ENCODE measurements at places on chromosomes 3 and 15.

DNA sequence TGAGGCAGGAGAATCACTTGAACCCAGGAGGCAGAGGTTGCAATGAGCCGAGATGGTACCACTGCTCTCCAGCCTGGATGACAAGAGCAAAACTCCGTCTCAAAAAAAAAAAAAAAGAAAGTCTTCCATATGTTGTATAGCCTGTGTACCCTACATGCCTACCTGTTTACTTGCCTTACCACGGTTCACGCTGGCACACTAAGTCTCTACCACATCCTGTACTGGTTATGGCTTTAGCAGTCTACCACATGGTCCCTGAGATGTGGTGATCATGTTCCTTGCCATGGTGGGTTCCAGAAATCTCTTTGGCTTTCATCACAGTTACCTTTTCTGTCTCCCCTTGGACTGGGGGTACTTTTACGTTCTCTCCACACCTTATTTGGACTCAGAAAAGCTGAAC is 63.8 kb upstream of the TBC1D5 start:
- no peak for DNase-seq

GRCh38 chr3:75192146-75192616 is 471.9 kb upstream of the FRG2C start:
- DNase-seq: peak; percentile 19

- no peak for DNase-seq
Observed at GRCh38 chr15:36608180-36608579, 28.8 kb downstream of the CDIN1 start.

DNA sequence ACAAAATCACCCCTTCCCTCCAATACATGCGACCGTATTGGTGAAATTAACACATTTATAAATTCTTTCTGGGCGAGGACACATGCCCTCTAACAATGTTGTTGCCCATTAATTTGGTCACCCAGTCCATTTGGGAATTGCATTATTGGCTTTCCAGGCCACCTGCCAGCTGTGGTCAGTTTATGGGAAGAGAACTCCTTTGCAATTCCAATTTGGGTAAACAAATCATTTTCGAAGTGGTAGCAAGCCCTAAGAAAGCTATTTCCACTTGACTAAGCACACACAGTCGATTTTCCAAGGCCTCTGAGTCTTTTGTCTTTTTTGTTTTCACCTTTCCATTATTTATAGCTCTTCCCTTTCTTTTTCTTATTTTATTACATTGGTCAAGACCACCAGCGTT is 362.3 kb upstream of the RGMA start:
- no peak for DNase-seq

- DNase-seq: no peak
Observed at GRCh38 chr3:71172951-71173350, 410.6 kb downstream of the FOXP1 start.

DNA sequence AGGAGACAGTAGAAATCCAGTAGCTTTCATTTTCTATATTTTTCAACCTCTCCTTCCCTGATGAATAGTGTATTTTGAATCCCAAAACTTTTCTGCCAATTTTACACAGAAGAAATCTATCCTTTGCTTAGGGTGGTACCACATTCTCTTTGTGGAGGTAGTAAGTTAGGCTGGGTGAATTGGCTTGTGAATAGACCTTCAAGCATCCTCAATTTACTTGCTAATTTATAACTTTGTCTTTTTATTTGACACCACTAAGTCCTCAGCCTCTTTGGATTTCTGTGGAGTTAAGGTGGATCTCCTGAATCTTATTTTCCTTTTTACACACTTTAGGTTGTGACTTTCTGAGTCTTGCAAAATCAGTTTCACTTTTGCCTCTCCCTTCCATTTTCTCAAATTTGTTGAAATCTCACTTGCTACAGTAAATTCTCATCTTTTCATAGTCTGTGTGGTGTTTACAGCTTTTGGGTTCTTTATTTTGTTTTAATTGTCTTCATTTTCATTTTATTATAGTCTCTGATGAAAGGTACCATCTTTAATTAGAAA is 5.7 kb upstream of the PLSCR1 start:
- DNase-seq: no peak

- DNase-seq: no peak
Observed at GRCh38 chr15:44537735-44538240, 841 bp downstream of the EIF3J start.

DNA sequence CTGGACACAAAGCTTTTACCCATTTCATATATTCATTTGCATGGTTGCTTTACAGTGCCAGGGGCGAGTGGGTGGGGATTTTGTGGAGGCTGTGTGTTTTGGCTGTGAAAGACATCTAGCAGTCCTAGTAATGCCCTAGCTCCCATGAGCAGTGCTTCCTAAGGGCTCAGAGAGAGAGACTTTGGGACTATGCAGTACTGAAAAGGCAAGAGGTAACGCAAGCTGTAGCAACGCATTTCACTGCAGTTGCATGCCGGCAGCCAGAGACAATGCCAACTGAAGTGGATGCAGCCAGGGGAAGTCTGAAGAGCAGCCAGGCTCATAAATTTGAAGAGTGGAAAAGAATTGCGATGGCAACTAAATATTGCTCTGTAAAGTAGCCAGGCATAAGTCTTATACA is 27.4 kb upstream of the ATP10A start:
- no peak for DNase-seq

DNA sequence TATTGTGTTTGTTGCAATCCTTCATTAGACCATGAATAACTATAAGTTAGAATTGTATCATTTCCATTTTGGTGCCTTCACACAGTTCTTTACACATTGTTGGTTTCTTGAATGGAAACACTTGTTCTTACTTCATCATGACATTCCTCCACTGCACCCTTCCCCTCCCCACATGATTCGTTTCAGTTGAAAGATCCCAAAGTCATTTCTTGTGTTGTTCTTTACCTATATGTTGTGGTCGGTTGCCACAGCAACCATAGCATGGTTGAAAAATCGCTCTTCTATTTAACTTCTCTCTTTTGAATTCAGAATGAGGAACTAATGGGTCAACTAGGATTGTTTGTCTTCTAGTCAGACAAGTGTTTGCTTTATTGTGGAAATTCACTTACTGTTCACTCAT is 103.3 kb downstream of the IL1RAP start:
- no peak for DNase-seq

- no peak for DNase-seq
Observed at GRCh38 chr3:24450160-24450907, 44.3 kb downstream of the THRB start.

- no peak for DNase-seq
Observed at GRCh38 chr15:38075466-38075865, 141.0 kb downstream of the TMCO5A start.

DNA sequence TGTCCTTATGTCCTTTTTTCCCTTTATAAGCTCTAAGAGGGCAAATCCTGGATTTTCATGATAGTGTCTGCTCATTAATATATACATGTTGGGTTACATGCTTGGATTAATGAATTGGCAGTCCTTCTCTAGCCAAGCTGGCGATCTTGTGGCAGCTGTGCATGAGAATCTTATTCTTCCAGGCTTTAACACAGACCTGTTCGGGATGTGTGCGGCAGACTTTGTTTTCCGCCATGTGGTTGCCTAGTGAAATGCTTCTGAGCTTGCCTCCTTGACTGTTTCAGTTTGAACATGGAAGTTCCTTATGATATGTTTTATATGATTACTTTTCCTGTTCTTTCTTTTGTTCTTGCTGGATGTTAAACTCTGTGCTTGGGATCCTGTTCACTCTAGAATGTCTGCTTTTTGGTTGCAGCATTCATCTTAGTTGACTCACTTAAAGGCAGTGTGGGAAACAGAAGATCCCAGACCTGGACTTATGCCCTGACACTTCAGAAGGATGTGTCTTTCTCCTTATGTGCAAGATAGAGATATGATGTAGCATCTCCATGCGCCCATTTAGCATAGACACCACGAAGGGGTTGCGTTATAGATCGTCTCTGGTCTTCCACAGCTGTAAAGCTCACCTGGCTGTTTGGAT is 7.2 kb downstream of the CHCHD6 start:
- no peak for DNase-seq

GRCh38 chr3:71050166-71050537 is 533.4 kb downstream of the FOXP1 start:
- no peak for DNase-seq

- no peak for DNase-seq
Observed at GRCh38 chr3:188759336-188760005, 412.3 kb upstream of the TPRG1 start.

- DNase-seq: no peak
Observed at GRCh38 chr3:59540241-59540640, 490.4 kb upstream of the CFAP20DC start.

- no peak for DNase-seq
Observed at GRCh38 chr3:34864011-34864410, 775.3 kb upstream of the ARPP21 start.

DNA sequence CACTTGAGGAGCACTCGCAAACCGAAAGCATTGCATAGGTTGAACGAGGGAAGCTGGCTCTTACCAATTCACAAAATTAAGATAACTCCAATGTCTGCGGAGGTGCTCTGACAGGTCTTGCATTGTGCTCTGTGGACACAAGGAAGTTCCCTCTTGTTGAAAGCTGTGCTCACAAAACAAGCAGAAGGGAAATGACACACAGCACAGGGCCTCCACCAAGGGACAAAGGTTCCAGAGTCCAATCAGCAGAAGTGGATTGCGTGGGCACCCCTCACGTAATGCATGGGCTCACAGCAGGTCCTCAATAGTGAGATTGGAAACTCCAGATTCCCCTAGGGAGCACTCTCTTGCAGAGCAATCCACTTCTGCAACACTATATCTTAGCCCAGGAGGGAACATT is 89.9 kb downstream of the ATP10A start:
- DNase-seq: no peak

- no peak for DNase-seq
Observed at GRCh38 chr3:197790033-197790432, 1.0 kb upstream of the LRCH3 start.

DNA sequence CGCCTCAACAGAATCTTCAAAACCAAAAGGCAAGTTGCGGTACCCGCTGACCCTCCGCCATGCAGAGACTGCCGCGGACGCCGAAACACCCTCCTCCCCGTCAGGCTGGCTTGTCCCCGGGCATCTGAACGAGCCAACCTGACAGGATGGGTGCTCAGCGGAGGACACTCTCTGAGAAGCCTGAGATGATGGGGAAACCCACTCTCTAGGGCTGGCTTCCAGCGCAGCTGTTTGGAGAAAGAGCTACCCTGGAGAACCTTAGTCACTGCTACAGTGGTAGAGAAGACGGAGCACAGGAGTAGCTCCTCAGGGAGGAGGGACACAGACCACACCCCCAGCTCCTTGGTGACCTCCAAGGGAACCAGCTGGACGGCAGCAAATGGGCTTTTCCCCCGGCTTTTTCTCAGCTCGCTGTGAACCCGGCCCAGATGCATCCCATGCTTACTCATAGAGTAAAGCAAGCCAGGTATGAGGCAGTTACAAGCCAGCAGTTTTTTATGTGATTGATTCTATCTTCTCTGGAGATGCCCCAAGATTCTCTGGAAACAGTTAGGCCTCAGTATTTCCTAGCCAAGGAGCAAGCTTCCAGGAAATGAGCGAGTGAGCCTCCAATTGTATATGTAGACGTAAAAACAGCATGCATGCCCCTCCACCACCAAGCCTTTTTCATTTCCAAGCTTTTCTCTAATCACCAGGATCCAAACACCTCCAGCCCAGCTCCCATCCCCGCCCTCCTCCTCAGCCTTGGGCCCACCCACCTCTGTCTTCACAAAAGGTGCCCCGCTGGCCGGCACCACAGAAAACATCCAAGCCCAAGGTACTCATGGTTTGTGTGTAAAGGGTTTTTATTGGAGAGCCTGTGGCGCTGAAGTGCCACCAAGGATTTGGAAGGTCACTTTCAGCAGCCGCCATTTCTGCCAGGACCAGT is 38.7 kb downstream of the FAM174B start:
- peak; percentile 68 for DNase-seq

DNA sequence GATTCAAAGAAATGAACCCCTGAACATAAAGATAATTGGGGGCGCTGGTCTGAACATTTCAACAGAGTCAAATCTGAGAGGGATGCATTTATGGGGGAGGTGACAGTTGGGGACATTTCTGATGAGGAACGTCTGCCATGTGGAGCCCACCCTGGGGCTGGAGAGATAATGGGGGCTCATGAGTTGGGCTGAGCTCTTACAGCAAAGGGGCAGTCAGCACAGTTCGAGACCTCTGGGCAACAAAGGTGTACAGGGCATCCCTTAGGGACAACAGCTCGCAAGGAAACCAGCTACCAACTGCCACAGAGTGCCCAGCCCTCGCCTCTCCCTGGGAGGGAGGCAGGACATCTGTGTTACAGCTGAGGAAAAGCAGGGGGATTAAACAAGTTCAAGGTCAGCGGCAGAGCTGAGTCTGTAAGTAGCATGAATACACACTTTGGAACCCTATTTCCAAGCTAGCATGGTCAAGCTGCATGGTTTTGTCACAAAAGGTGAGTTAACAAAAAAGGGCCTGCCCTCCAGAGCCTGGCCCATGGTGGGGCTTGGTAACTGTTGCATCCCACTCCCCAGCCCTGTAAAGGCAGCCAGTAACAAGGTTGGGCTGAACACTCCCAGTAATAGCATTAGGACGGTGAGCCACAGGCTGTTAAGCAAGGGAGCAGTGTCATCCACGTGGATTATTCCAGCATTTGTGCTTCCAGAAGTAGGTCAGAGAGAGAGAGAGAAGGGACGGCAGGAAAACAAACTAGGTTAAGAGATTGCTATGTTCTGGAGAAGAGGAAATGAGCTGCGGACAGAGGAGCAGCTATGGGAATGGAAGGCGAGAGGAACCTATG is 4.3 kb downstream of the GNB5 start:
- peak; percentile 37 for DNase-seq

DNA sequence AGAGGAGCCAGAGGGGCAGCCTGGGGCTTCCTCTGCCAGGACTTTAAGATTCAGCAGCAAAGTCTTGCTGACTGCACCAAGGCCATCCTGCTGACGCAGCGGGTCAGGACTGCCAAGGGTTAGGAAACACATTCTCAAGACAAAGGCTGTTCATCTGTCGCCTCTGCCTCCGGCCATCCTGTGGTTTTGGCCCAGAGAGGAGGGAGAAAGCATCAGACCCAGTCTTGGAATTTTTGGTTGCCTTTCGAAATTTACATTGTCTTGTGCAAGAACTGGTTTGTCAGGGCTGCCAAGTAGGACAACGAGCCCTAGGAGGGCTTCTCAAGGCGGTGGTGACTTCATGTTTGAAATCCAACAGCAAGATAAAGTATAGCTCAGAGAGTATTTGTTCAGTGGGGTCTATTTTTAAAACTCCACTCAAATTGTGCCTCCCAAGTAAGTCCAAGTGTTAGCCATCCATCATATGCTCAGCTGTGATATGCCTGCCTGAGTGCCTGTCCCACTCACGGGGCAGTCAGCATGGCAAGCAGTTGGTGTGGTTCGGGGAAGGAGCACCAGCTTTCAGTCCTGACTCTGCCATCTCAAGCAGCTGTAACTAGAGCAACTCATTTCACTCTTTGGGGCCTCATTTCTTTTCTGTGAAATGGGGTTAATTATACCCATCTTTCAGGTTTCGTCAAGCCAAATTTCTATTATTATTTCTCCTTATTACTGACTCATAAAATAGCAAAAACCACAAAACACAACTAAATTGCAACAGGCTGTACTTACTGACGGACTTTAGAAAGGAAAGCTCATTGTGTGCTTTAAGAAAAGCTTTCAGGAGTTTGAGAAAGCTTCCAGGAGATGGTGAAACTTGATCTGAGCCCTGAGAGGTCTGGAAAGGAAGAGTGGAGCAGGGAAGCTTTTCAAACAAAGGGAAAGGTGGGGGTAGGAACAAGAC is 42.4 kb upstream of the RHO start:
- DNase-seq: peak; percentile 82
